ENCODE measurements at places on chromosomes 7 and 10.

DNA sequence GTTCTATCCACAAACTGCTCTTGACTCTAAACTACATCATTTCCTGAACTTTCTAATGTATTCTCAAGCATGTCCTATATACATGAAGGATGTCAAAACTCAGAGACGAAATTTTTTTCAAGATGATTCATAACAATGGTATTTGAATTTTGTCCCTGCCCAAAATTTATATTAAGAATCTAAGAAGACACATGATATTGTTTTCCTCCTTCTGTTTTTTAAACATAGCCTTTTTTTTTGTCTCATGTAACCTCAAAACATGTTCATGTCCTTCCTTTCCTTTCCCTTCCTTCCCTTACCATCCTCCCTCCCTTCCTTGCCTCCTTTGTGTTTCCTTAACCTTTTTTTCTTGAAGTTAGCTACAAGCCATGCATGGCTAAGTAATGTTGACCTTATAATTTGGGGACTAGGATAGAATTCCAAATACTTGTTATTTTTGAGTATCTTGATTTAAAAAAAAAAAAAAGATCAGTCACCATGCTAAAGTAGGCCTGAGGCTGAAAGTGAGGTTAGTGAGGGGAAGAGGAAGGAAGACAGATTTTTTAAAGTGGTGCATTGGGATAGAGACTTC, 163.0 kb downstream of the SUGCT start:
- DNase-seq: no peak

- peak; percentile 8 for DNase-seq
Measured at GRCh38 chr7:26667514-26668133, 196.8 kb downstream of the SKAP2 start.

DNA sequence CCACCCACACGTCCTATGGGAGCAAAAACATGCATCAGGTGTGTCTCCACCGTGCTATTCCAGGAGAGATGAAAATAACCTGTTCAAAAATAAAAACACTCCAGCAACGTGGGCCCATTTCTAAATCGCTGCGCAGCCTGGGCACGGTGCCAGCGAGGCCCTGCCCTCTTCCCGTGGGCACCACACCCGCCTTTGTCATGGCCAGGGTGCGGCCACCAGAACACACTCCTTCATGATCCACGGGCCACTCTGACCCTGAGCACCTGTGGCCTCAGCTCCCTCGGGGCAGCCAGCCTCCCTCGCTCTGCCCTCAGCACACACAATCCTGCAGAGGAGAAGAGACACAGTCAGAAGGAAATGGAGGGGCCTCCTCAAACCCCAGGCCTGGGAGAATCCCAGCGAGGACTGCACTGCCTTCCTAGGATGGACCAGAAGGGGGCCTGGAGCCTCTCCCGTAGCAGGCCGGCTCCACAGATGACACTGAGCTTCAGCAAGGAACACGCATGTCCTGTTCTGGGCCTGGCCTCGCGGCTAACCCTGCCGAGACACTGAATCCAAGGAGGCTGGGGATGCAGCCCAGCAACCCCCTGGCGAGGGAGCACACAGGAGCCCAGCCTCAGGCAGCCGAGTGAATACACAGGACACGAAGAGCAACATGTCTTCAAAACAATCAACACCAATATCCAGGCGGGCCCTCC, 169.0 kb downstream of the MAD1L1 start:
- DNase-seq: no peak

GRCh38 chr10:16258291-16259040, 178.3 kb upstream of the PTER start:
- no peak for DNase-seq

DNA sequence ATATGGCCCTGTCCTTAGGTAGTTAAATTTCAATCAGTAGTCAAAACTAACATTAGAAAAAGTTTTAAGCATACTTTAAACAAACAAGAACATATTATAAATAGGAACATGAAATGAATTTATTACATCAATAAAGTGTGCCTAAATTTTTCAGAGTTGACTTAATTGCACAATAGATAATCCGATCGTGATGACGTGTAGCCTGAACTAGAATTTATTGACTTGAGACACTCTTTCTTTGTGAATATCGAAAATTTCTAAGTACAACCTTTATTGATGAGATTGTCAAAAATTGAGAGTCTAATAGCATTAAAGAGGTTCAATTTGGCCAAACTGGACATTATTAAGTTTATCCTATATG, 56.0 kb downstream of the CALD1 start:
- no peak for DNase-seq

GRCh38 chr7:52297128-52297527, 738.3 kb upstream of the POM121L12 start:
- no peak for DNase-seq
